HS-27A (cell line): ENCODE measurements at places on chromosomes 16 and 17.

- no peak for DNase-seq
Measured at GRCh38 chr16:51845586-51846305, 694.7 kb upstream of the SALL1 start.

DNA sequence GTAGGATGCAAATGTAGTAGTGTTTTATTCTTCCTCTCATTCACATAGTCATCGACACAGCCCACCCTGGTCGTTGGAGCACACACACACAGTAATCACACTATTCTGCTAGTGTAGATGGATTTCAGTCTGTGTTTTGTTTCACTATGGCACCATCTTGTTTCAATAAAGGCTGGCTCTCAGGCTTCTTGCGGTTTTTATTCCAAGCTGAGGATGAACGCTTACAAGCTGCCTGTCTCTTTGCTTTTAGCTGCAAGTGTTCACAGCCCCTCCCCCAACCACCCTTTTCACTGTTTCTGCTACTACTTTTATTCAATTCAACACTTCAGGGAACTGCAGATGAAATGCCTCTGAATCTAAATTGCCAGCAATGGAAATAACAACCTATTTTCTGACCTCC is 140.9 kb upstream of the PMFBP1 start:
- no peak for DNase-seq

DNA sequence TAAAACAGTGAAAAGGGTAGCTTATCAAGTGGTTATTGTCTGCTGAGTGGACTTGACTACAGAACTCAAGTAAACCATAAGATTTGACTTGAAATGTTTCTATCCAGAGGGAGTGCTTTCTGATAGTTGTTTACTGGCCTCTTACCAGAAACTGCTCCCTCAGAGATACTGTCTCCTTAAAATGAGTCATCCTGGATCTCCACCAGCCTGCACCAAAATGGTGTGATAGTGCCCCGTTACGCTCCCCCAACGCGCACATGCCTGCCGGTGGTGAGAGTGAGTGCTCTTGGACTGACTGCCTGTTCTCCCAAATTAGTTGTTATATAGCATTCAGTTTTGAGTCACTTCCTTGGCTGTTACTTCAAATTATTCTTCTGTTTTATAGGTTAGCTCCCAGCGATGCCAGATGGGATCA is 22.9 kb downstream of the PRCD start:
- no peak for DNase-seq

DNA sequence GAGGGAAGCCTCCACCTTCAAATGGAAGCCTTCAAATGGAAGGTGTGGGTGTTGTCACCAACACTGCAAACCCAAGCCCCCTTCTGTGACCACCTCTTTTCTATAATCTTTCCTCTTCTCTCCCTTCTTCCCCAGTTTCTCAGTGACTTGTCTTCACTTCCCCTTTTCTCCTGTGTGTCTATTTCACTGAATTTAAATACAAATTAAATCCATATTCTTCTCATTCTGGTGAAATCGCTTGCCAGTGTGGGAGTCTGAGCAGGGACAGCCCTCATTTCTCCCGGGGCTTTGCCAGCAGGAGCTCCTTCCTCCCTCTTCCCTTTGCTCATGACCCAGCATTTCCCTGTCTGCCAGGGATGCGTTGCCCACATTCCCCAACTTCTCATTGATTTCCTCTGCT is 6.4 kb upstream of the ITGAX start:
- DNase-seq: no peak

- DNase-seq: no peak
Measured at GRCh38 chr17:6780886-6781285, 4.9 kb downstream of the FBXO39 start.

- DNase-seq: no peak
Measured at GRCh38 chr16:87555647-87556046, 46.7 kb upstream of the JPH3 start.

GRCh38 chr17:34241062-34241461 is 14.0 kb upstream of the CCL2 start:
- no peak for DNase-seq
